ENCODE measurements at places on chromosomes 12 and 14.

- no peak for DNase-seq
Observed at GRCh38 chr14:57640036-57640435, 146.4 kb upstream of the CCDC198 start.

DNA sequence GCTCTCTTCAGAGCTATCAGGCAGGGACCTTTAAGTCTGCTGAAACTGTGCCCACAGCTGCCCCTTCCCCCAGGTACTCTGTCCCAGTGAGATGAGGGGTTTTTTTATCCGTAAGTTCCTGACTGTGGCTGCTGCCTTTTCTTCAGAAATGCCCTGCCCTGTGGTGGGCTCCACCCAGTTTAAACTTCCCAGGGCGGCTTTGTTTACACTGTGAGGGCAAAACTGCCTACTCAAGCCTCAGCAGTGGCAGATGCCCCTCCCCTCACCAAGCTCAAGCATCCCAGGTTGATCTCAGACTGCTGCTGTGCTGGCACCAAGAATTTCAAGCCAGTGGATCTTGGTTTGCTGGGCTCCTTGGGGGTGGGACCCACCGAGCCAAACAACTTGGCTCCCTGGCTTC lies 46.9 kb upstream of the SLC16A7 start:
- no peak for DNase-seq

GRCh38 chr14:55841625-55842024 lies 261.6 kb downstream of the KTN1 start:
- DNase-seq, result no peak

- no peak for DNase-seq
Observed at GRCh38 chr12:26689281-26689841, 143.6 kb downstream of the ITPR2 start.

GRCh38 chr14:89085737-89086382 lies 261.4 kb downstream of the TTC8 start:
- no peak for DNase-seq

GRCh38 chr14:59769586-59769985 lies 101.0 kb downstream of the RTN1 start:
- no peak for DNase-seq

- no peak for DNase-seq
Observed at GRCh38 chr12:109719123-109720022, 5.7 kb downstream of the FAM222A start.

DNA sequence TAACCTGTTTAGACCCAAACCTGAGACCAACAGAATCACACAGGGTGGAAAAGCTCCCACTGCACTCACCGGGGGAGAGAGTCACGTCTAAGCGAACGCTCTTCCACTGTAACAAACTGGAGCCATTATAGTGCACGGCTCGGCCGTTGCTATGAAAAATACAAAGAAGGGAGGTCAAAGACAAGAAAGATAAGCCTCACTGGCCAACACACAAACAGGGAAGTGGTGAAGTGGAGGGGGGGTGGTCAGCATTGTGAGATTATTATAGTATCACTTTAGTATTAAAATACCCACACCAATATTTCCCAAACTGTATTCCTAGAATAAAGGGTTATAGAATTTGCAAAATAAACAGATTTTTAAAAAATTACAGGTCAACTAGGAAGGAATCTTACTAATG lies 90.9 kb downstream of the TRAFD1 start:
- DNase-seq, result no peak

Measured in GM12892 (cell line).